ENCODE measurements at places on chromosomes 7 and 10.

- DNase-seq: no peak
These were observed 38.9 kb upstream of the DAGLB start for GRCh38 chr7:6486438-6487183.

- DNase-seq: no peak
These were observed 624.3 kb upstream of the GHITM start for GRCh38 chr10:83515001-83515400.

DNA sequence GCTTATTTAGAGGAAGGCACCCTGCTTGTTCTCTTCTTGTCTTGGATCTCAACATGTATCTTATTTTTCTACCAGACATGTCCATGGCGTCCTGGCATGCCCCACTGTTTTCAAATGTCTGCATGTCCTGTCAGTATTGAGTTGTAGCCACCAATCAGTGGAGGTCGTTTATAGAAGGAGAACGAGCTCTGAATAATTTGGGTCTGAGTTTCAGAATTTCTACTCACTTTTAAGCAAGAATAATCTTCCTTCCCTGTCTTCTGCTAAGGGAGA lies 2.9 kb upstream of the HOXA13 start:
- no peak for DNase-seq

GRCh38 chr7:15485998-15486397 lies 75.8 kb downstream of the AGMO start:
- DNase-seq: no peak
